ENCODE measurements at places on chromosomes 5 and 9.

GRCh38 chr5:14114615-14115251, 28.4 kb upstream of the TRIO start:
- no peak for DNase-seq

- no peak for DNase-seq
Observed at GRCh38 chr9:70901013-70901412, 220.4 kb downstream of the TRPM3 start.

DNA sequence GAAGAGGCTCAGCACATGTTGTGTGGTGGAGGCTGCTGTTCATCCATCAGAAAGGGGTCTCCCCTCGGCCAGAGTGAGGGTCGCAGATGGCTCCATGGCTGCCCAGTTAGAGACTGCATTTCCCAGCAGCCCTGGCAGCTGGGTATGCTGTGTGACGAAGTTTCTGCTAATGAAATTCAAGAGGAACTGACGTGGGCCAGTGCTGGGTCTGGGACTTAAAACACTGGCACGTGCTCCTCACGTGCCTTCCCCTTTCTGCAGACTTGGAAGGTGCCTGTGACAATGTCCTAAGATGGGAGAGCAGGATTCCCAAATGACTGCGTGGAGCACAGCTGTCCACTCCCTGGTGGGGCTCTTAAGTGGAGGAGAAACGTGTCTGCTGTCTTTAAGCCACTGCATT, 114.5 kb upstream of the RAPGEF1 start:
- DNase-seq, result no peak

GRCh38 chr5:148843510-148844318, 17.3 kb downstream of the ADRB2 start:
- DNase-seq, result no peak

DNA sequence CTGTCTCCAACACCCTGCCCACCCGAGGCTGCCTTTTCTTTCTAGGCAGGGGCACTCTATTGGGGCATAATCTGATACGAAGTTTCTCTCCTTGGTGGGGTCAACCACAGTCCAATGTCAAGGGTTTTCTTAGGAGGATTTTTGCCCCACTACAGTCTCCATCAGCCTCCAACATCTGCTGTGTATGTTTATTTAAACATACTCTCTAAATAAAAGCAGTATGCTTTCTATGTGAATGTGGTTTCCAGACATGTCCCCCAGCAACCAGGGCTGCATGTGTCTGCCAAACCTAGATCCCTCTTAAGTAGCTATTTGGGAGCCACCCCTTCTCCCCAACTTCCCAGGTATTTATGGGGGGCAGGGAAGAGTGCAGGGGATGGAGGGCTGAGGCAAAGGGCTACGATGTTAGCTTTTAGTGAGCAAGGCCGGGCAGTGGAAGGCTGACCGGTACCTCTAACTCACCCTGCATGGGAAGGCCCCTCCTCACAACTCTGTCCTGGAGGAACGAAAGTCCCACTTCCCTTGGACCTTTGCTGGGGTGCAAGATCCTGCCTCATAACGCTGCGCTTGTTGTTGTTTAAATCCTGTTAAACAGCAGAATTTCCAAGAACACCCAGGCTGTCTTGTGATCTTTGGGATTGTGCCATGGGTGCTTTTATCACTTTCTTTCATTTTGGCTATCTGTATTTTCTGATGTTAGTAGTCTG, 75.4 kb downstream of the NREP start:
- DNase-seq, result no peak

- no peak for DNase-seq
Observed at GRCh38 chr9:126942399-126942798, 27.8 kb downstream of the RALGPS1 start.

- DNase-seq, result no peak
Observed at GRCh38 chr5:178325679-178326373, 93.2 kb upstream of the PHYKPL start.

DNA sequence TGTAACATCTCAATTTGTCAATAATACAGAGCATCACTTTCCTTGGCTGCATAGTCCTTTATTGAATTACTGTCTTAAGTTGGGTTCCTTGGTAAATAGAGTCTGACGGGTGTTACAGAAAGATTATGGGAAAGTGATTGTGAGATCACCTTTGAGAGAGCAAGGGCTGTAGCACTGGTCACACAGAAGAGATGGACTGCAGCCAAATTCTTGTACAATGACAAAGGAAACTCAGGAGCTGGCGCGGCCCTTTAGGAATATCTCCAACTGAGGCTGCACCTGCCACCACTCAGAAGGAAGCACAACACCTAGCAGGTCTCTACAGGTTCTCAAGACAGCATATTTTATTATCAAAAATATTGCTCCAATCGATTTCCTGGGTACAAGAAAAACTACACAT, 350.0 kb upstream of the ISL1 start:
- DNase-seq, result no peak

GRCh38 chr5:51378448-51379330, 4.6 kb upstream of the ISL1 start:
- no peak for DNase-seq

DNA sequence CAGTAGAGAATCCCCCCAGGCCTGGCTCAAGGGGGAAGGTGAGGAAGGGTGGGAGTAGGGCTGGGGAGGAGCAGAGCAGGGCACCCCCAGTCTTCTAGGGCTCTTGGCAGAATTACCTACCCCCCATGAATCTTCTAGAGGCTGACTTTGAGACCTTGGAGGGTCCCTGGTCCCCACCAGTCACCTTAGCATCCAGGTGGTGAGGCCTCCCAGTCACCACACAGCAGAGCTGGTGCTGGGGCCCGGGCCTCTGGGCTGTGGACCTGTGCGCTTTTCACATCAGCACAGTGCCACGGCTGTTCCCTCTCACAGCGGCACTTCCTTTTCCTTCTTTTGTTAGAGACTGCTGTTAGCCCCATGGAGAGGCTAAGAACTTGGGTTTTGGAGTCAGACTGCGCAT, 148.6 kb upstream of the PITX1 start:
- no peak for DNase-seq

DNA sequence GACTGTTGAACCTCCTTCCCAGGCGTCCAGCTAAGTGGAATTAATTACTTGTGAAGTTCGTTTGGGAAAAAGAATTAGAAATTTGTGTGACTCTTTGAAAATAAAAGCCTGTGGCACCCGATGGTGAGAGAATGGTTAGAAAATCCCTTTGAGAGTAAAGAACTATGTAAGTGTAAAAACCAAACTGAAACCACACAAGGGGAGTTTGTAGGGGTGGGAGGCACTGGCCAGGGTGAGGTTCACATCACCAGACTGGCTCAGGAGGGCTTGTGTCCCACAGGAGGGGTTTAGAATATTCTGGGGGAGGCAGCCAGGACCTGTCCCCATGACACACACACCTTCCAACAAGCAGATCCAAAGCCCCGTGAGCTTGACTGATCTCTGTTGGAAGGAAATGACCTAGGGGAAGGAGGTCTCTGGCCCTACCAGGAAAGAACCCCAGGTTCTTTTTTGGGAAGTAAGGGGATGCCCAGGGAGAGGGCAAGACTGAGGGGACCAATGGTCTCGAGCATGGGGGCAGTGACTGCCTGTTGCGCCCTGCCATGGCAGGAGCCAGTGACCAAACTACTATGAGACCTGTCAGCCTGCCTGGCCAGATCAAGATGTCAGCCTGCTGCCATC, 4.3 kb downstream of the SPATA24 start:
- no peak for DNase-seq
